ENCODE measurements at places on chromosomes 16 and 17. TPM values are rescaled to one million over a fixed set of nuclear protein-coding genes. Genes with fewer than 3 reads are reported as not detected.

The CD300E gene
- not detected for total RNA-seq

The TBC1D3H gene
- total RNA-seq: not detected

DNA sequence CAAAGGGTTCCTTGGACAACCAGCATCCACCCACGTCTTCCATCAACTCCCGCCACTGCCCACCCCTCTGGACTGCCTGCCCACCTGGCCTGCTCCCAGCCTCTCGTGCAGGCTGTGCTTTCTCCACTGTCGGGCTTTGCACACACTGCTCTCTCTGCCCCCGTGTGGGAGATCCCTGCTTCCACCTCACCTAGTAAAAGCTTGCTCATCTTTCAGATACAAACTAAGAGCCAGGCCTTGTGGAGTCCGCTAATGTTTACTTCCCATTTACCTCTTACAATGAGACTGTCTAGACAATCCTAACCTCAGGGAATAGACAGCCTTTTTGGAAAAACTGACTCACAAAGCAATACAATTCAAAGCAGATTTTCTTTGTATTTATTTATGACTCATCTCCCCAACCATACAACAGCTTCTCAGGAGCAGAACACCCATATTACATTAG, 67.6 kb downstream of the USP31 start:
- DNase-seq: no peak

DNA sequence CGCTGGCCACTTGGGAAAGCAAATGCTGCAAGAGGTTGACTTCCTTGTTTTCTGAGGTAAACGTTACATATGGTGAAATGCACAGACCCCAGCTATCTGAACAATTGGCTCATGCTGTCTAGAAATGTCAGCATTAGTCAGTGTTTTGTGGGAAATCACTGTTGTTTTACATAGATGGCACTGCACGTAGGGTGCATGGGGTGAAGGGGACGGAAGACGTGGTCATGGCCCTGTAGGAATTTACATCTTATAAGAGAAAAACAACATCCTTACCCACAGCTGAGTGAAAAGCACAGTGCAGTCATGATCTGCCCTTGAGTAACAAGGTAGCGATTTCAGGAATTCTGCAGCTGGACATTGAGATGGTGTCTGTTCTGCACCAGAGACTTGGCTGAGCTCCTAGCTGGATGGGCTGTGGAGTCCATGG, 15.2 kb downstream of the RPTOR start:
- no peak for DNase-seq

DNA sequence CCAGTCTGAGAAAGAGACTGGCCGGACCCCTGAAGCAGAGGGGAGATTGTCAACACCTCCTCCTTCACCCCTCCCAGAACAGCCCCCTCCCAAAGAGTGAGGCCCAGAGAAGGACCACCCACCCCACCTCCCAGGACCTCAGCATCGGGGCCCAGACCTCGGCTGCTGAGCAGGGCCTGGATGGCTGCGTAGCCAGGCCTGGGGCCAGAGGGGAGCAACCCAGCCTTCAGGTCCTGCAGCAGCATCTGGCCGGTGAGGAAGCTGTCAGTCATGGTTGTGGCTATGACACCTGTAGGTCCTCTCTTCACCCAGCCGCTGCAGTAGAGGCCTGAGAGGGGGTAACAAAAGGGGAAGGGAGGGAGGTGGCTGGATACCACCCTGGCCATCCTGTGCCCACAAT, 3.2 kb upstream of the GRIN2C start:
- DNase-seq: no peak

The MT1G gene
- 3.4 TPM for total RNA-seq

DNA sequence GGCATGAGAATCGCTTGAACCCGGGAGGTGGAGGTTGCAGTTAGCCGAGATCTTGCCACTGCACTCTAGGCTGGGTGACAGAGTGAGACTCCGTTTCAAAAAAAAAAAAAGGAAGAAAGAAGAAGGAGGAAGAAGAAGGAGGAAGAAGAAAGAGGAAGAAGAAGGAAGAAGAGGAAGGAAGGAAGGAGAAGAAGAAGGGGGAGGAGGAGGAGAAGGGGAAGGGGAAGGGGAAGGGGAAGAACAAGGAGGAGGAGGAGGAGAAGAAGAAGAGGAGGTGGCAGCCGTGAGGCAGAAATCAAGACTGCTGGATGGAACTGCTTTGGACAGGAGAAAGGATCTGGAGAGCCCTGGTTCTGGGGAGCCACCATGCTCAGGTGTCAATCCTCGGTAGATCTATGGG, 29.7 kb upstream of the PEMT start:
- no peak for DNase-seq

DNA sequence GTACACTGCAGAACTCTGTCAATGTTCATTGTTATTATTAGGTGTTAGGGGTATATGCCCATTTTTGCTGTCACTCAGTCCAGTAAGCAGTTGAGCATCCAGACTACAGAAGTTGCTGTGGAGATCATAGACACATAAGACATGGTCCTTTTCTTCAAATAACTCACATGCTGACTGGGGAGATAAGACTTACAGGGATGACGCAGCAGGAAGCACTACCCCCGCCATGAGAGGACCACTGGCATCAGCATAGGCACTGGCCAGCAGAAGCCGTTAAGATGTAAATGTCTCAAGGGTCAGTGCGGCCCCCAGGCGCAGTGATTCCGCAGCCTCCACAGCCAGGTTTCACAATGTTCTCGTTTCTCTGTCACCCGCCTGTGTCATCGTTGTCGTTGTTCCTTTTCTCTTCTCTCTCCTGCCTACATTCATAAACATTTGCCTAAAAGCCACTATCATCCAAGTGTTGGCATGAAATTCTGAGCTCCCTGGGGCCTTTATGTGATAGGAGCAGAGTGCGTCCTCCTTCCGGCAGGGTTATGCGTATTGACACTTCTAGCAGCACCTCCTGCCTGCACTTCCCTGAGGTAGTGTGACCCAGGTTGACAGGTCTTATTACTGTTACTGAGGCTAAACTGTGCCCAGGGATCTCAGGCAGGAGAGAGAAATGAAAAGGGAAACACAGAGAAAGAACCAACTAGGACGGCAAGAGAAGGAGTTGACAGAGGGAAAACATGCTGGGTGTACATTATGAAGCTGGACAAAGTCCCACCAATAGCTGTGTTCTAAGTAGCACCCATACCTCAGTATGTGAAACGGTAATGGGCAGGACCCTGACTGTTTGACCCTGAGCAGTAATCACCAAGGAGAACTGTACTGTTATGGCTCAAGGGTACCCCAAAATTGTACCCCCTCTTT, 17.9 kb downstream of the TANGO6 start:
- no peak for DNase-seq

GRCh38 chr16:23279721-23280153, 22.4 kb upstream of the SCNN1B start:
- DNase-seq: no peak

DNA sequence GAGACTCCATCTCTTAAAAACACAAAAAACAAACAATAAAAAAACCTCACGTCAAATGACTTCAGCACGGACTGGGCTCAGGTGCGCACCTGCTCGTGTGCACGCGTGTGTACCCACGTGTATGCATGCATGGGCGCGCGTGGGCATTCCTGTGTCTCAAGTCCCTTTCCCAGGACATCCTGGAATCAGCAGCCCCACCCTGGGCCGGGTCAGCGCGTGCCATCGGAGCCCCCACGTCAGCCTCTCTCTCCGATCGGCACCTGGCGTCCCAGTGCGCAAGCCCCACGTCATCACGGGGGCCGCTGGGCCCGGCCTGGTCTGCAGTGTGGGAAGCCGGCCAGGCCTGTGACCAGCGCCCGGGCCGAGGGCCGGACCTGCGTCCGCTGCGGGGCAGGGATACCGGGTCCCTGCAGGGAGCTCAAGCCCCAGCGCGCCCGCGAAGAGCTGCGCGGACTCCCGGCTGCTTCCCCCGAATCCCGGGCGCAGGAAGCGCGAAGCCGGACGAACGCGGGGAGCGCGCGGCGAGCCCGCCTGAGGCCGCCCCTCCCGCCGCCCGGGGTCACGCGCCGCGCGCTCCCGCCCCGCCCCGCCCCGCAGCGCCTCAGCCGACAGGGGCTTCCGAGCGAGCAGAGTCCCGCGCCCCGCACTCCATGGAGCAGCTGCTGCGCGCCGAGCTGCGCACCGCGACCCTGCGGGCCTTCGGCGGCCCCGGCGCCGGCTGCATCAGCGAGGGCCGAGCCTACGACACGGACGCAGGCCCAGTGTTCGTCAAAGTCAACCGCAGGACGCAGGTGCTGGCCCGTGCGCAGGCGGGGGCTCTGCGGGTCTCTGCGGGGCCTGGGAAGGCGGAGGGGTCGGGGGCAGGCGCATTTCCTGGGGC, at the start of gene FN3K:
Gene FN3K, plus strand, starts transcription at position 629 of the 880 bp plus-strand sequence. Its CDS starts 22 bp downstream, at position 651.
- DNase-seq: no peak

The KRT26 gene
- total RNA-seq: not detected

GRCh38 chr17:4310354-4311060, 46.7 kb upstream of the ANKFY1 start:
- DNase-seq: no peak

The TNFRSF13B gene
- total RNA-seq: not detected

- DNase-seq: no peak
Observed at GRCh38 chr16:86121374-86122010, 222.5 kb downstream of the IRF8 start.

- no peak for DNase-seq
Observed at GRCh38 chr16:88983771-88984687, 7.0 kb upstream of the CBFA2T3 start.

The TBC1D26 gene
- 0.78 TPM for total RNA-seq

The RNF157 gene
- 22.0 TPM for total RNA-seq

The CIBAR2 gene
- not detected for total RNA-seq

The KCNJ2 gene
- not detected for total RNA-seq

DNA sequence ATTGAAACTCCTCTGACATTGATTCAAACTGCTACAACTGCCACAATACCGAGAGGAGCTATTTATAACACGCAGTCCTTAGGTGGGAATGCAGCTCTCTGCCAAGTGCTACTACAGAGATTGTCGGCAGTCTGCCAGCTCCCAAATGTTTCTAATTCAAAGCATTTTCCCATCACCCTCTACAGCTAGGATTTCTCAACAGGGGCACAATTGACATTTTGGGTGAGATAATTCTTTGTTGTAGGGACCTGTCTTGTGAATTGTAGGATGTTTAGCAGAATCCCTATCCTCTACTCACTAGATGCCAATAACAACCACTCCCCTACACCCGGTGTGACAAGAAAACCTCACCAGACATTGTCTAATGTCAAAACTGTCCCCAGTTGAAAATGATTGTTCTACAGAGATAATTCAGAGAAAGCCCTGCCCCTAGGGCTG, 7.8 kb upstream of the N4BP1 start:
- no peak for DNase-seq

The KRT40 gene
- total RNA-seq: not detected

The RAB26 gene
- 0.80 TPM for total RNA-seq

The GCGR gene
- total RNA-seq: not detected

The DPEP1 gene
- total RNA-seq: not detected

DNA sequence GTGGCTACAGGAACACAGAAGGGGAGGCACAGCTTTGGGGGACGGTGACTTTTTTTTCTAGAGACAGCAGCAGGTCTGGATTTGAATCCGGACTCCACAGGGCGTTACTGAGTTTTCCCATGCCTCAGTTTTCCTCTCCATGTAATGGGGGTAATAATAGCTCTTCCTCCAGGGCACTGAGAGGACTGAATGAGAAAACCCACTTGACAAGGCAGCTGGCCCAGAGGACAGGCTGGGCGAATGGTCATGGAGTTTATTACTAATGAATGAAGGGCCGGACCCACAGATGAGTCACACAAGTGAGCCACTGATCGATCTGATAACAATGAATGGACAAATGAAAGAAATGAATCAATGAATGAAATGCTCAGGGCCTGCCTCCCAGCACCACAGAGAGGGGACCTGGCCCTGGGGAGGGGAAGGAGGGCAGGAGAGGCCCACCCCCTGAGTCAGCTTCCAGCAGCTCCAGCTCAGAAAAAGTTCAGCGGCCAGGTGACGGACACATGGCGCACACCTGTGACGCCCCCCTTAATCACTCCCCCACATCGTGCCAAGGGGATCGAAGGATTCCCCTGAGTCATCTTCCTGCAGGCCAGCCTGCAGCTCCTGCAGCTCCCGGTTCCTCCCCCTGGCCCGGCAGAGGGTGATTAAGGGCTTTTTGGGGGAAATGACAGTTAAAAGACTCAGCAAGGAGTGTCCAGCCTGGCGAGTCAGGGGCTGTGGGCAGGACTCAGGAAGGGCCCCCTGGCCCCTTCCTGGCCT, 54.3 kb downstream of the SOCS1 start:
- no peak for DNase-seq

Data from activated naive CD4-positive, alpha-beta T cell treated with anti-CD3 and anti-CD28 coated beads, Interleukin-2, amount 50 U/mL, for 72 hours (primary cell).